Endothelial cell (in vitro differentiated cells): ENCODE measurements at places on chromosomes 12 and 14. TPM values are rescaled to one million over a fixed set of nuclear protein-coding genes. Genes with fewer than 3 reads are reported as not detected.
A peak's percentile ranks its signal among the peaks of the same experiment; 100 is the strongest.

DNA sequence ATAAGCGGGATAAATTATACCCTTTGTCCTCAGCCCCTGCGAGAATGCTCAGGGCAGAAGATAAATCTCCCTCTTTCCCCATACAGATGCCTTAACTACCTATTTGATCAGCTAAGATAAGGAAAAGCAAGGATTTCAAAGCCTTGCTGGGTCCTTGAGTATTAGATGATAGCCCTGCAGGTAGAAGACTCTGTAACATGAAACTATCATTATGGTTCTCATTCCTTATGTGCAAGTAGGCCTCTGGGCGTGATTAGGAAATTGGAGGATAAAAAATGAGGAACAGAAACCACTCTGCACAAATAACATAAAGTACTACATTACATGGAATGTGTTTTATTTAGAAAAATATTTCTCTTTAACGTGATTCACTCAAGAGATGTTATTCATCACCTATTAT is 14.5 kb upstream of the WDR89 start:
- no peak for DNase-seq

PLCZ1 gene
- not detected for total RNA-seq

DNA sequence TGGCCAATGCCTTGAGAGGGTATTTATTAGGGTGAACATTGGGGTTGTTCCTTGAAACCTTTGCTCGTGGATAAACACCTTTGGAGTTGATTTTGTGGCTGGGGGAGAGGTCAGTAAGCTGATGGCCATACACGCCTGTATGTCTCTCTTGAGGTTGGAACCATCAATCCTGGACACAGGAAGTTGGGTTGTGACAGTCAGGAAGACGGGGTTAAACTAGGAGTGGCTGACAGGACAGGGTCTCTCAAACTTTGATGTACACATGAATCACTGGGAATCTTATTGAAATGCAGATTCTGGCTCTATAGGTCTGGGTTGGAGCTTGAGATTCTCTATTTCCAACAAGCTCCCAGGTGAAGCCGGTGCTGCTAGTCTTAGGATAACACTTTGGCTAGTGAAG is 12.8 kb upstream of the WSCD2 start:
- DNase-seq = no peak

- peak; percentile 21 for DNase-seq
These were observed 10.3 kb upstream of the FERMT2 start for GRCh38 chr14:52961060-52961639.

- no peak for DNase-seq
These were observed 48.1 kb upstream of the BICDL1 start for GRCh38 chr12:119940897-119941296.

- no peak for DNase-seq
These were observed 400.3 kb downstream of the ZFP36L1 start for GRCh38 chr14:68392393-68393141.

OTUB2 gene
- total RNA-seq = 2.3 TPM

DNA sequence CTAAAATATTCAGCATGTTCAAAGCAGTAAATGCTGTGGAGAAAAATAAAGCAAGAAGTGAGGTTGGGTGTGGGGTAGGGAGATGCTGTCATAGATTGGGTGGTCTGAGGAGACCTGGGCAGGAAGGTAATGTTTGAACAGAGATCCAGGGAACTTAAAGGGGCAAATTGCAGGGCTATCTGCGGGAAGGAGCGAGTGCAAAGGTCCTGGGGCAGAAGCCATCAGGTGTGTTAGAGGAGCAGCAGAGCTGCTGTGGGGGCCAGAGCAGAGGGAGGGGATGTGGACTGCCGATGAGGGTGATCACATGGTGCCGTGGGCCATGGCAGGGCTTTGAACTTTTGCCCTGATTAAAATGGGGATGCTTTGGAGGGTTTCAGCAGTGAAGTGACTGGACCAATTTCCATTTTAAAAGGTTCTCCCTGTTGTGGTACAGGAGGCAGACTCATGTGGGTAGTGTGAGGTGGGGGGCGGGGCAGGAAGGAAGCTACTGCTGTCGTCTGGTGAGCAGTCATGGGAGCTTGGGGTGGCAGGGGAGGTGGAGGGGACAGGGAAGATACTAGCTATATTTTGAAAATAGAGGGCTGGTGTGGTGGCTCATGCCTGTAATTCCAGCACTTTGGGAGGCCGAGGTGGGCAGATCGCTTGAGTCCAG is 145.0 kb downstream of the AACS start:
- no peak for DNase-seq

CDK4 gene
- 120 TPM for total RNA-seq

DNA sequence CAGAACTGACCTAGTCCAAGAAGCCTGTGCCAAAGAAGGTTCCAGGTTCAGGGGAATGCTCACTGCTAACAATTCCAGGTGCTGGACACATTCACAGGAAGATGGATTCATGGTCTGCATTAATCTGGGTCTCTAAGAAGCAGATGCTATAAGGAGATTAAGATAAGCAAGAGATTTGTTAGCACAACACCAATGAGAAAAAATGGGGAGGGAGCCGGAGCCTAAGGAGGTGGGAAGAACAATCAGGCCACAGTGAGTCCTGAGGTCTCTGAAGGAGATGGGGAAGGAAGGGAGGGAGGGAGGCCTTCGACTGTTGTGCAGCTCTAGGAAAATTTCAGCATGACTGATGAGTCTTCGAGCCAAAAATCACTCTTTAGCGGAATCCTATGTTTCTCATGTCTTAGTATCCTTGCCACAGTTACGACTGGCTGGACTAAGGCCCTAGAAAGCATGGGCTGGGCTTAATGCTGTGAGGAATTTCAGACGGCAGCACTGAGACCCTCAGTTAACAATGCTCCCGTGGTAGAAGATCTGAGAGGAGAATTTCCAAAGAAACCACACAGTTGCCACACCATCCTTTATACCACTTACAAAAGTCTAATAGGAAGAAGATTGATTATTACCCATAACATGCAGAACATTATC is 31.5 kb upstream of the PTGDR start:
- DNase-seq = no peak

DNA sequence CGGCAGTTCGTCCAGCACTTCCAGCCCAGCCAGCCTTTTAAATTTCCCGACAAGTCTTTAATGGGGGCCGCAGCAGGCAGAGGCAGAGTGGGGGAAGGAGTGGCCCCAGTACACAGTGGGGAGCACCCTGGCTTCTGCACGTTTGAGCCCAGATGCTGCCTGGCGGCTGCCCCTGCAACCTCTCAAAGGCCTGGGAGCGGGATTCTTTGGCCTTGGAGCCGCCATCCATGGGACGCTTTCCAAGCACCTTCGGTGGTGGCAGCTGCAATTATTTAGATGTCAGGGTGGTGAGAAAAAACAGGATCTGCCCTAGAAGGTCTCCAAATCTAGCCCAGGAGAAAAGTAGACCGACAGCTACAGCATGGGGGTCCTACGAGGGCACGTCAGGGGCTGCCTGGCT is 46.0 kb downstream of the FAM222A start:
- DNase-seq = no peak

GRCh38 chr12:93133361-93133760 is 204.3 kb upstream of the EEA1 start:
- DNase-seq = no peak

GUCY2C gene
- total RNA-seq = 0.36 TPM

EFS gene
- 17.8 TPM for total RNA-seq

CCT2 gene
- 153 TPM for total RNA-seq

ALG10B gene
- 0.44 TPM for total RNA-seq
